ENCODE measurements at places on chromosomes 4 and X.

- DNase-seq = peak; percentile 100
Measured at GRCh38 chr4:76752861-76753501, 145.0 kb downstream of the SOWAHB start.

DNA sequence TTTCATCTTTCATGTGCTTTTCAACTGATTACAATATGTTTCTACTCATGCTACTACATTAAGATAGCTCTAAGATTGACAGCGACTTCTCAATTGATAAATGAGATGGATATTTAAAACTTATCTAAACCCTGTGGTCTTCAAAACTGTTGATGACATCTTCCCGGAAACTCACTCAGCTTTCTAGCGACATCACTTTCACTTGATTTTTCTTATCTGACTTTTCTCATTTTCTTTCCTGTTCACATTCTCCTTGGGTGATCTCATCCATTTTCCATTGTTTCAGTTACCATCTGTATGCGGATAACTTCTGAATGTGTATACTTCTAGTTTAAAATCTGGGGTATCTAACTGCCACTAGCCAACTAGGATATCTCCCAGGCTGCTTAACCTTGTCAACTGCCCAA is 3.1 kb downstream of the POLR2B start:
- DNase-seq = no peak

- peak; percentile 54 for DNase-seq
Measured at GRCh38 chr4:40199999-40200874, 3.4 kb downstream of the RHOH start.

GRCh38 chr4:118749347-118749988 is 64.3 kb downstream of the METTL14 start:
- DNase-seq = no peak

DNA sequence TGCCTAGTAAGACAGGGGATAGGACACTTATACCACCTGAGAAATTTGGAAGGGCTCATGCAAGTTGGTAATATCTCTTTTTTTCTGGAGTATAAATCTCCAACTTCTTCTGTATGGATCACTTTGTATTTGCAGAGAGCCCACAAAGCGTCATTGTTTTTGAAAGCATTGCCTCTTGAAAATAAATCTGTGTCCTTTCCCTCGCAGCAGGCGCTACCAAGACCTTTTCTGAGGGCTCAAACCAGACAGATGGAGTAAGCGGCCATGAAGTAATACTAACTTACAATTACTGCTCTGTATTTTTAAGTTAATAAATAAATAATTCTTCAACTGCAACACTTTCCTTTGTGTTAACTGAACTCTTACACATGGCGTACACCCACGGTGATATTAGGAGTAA is 56.0 kb upstream of the FBXW7 start:
- no peak for DNase-seq
